Calu3 (cell line): ENCODE measurements at places on chromosomes 2 and 18.

- no peak for DNase-seq
Observed at GRCh38 chr18:70693246-70693645, 404.4 kb downstream of the SOCS6 start.

DNA sequence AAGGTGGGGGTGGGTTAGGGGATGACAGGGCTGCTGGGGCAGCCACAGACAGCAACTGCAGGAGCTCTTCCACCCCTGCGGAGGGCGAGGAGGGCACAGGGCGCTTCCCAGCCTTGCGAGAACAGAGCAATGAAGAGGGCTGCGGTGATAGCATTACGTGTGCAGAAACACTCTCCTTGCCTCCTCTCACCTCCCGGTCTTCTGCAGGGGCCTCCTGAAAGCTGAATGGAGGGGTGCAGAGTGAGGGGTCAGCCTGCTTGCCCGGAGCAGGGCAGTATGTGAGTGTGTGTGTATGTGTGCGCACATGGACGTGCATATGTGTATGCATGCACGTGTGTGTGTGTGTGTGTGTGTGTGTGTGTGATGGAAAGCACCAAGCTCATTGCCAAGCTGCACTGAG is 29.5 kb upstream of the IL1R2 start:
- no peak for DNase-seq

DNA sequence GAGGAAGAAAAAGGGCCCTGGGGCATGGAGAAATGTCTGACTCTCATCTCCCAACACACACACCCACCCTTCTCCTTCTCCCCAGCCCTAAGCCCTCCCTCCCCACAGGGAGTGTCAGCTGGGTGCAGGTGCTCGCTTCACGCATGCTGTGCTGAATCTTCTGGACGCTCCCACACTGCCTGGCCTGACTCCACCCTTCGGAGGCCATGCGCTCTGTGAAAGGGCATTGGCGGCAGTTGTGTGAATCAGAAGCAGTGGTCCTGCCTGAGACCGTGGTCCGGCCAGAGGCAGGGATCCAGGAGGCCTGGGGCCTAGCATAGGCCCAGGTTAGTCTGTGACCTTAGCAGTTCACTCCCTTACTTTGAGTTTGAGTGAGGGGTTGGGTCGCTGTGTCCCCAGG is 57.1 kb downstream of the LONRF2 start:
- no peak for DNase-seq

DNA sequence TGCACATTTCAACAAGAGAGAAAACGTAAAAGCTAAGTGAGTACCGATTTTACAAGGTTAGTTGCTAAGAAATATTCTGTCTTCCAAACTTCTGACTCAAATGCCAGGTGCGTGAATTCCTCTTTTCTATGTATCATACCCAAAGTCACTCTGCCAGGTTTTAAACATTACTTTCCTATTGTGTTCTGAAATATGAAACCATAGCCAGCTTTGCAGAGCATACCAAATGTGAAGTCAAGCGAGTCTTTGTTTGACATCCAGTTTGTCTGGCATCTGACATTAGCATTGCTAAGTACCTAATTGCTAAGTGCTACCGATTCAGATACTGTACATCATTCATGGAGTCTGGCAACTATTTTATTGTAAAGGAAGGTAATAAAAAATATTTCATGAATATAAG is 321.9 kb upstream of the GALNT5 start:
- DNase-seq, result peak; percentile 28

DNA sequence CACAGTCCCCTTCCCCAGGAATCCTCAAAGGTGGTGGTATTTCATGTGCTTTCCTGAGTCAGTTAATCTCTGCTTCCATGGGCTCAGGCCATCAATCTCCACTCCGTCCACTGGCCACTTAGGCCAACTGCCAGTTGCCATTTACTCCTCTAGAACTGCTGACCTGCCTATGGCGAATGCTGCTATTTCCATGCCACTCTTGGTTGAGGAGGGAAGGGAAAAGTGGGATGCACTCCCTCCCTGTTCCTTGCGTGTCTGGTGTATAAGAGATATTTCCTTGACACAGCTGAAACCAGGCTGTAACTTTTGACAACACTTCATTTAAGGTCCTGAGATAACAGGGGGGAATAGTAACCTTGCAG is 261.5 kb downstream of the MREG start:
- DNase-seq, result no peak

DNA sequence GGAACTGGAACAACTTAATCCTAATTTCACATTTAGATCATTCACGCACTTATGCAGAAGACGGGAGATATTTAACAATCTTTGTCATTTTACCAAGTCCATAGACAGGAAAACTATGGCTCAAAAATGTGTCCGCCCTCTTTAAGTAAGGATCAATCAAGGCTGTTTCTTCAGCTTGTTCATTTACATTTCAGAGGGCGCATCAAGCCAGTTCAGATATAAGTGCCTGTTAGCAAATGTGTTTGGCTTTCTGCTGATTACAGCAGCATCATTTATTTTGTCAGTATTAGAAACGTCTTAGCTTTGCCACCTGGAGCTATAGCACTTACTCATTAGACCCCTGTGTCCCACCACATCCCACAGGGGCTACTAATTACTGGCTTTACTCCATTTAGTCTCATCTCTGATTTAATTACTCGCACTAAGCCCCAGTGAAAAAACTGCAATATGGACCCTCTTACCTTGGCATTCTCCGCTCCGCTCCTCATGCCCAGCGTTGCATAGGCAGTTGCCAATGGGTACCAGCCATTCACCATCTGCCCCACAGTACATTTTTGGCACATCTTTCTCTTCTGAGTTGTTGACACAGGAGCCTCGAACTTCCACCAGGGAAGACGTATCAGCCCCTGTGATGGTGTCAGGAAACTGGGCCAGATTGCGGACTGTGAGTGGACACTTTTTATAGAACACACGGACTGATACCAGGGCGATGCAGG is 8.7 kb downstream of the EPHA4 start:
- DNase-seq, result no peak

DNA sequence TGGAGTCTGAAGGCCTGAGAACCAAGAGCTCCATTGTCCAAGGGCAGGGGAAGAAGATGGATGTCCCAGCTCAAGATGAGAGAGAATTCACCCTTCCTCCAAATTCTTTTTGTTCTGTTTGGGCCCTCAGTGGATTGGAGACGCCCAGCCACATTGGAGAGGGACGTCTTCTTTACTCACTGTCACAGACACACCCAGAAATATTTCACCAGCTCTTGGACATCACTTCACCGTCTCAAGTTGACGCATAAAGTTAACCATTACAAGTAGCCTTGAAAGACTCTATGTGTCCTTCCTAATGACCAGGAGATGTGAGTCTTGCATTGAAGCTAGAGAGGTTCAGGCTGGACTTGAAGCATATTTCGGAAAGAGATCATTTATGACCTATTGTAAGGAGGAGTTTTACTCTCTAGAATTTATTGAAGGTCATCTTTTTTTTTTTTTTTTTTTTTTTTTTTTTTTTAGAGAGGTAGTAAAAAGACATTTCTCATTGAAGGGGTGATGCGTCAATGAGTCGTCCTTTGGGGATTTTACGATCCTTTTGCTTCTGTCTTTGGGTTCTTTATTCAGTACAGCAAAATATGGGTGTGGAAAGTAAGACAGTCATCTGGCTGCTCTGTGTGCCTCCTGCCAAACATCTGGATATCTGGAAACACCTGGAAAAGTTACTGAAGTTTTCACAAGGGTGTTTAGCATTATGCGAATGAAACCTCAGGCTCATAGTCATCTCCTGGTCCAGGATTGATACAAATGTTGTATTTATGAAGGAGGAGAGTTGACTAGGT is 118.1 kb downstream of the PRPF40A start:
- DNase-seq, result no peak

- no peak for DNase-seq
Observed at GRCh38 chr2:71235930-71236587, 9.2 kb upstream of the PAIP2B start.

GRCh38 chr18:63302220-63302619 is 17.3 kb downstream of the BCL2 start:
- no peak for DNase-seq

GRCh38 chr18:23258566-23259469 is 123.5 kb downstream of the CABLES1 start:
- DNase-seq, result no peak
